Hematopoietic multipotent progenitor cell treated with erythropoietin and hydrocortisone succinate and interleukin-3 and kit ligand, for 8 days (in vitro differentiated cells): ENCODE measurements at places on chromosomes 7 and 10.

DNA sequence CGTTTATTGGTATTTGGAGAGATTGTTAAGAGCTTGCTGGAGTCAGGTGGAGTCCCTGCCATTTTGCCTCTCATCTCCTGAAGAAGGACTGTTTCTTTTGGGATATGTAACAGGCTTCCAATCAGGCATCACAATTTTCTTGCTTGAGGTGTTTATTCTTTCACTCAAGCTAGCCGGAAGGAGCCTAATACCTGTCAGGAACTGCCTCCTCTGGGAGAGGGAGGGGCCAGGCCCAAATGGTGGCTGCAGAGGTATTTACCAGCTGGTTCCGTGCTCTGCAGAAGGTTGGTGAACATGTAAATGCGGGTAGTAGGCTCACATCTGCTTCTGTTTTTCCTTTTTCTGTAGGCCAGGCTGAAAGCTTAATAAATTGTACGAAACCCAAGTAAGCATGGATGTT lies 114.0 kb downstream of the TCF7L2 start:
- no peak for DNase-seq

DNA sequence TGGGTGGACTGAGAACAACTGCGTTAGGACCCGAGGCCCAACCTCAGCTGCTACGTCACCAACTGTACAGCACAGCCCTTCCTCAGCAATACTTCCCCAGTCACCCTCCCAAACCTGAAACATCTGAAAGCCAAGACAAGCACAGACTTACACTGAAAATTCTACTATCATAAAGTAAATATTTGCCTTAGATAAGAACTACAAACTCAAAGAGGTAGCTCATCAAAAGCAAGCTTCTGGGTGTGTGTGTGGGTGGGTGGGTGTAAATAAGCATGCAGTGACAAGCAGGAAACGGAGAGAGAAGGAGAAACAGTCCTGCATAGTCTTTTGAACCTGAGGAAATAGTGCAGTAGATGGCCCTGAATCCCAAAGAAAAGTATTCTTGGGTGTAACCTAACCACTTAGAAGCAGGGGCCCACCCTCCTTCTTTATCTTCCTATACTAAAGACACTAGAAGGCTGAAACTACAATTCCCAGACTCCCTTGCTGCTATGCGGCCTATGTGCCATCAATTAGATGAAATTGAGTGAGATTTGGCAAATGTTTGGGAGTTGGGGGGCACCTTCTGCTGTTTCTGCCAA lies 18.7 kb downstream of the SLC25A13 start:
- peak; percentile 57 for DNase-seq

GRCh38 chr7:50411332-50411731 lies 38.8 kb downstream of the FIGNL1 start:
- no peak for DNase-seq

- DNase-seq = no peak
Observed at GRCh38 chr10:71456631-71457030, 59.9 kb downstream of the CDH23 start.

DNA sequence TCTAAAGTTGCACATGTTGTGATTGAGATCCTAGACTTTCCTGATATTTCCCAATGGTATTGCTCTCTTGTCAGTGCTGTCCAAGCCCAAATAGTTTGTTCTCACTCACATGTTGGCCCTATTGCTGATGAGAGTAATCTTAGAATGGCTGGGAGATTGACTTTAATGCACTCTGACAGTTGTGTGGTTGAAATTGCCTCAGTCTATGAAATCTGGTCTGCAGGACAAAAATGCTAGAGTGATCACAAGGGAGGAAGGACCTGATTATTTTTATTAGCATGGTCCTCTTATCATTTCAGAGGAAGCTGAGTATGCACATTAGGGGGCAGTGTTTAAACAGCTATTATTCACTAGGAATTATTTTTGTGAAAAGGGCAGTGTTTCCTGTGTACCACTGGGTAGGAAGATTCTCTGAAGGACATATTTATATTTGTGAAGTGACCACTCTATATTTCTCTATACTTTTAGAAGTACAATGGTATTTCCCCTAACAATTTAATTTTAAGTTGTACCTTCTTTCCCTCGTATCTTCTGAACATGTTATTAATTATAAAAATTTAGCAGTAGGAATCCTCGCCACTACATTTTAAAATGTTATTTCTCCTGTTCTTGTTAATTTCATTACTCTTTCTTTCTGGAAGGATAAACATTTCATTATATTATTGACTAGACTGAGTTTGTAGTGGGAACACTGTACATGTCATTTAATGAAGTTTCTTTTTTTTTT lies 64.4 kb downstream of the SUGCT start:
- DNase-seq = peak; percentile 25

- peak; percentile 59 for DNase-seq
Observed at GRCh38 chr7:26853788-26854393, 10.5 kb downstream of the SKAP2 start.

- DNase-seq = no peak
Observed at GRCh38 chr10:107129000-107129399, 35.5 kb downstream of the SORCS1 start.

DNA sequence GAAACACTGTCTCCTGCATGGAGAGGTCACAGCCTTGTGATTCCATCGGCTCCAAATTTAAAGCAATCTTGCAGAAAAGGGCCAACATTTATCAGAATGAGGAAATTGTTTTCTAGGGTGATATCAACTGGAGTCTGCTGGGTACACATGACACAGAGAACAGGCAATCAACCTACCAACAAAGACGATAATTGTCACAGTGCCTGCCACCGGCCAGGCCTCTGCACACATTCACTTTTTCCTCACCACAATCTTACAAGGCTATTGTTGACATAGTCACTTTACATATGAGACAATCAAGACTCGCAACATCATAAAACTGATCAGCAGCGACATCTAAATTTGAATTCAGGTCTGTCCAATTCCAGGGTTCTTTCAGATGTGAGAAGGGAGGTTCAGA lies 189.4 kb downstream of the KCNMA1 start:
- no peak for DNase-seq

DNA sequence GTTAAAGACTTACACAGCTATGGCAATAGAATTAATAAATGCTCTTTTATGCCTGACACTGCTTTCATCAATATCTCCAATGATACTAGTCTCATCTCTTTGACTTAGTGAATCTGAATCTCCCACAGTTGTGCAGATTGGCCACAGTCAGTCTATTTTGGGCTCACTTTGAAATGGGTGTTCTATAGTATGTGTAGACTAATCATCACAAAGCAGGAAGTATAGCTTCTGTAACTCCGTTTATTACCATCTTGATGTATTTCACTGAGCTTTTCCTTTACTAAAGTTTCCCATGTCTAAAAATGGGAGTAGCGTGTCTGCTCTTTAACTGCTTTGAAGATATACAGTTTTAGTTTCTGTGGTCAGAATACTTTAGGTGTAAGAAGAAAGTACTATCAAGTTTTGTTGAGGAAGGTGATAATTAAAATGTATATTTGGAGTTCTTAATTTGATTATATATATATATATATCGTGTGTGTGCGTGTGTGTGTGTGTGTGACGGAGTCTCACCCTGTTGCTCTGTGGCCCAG lies 70.1 kb downstream of the ST7 start:
- DNase-seq = no peak
